ENCODE measurements at places on chromosomes 5 and 9. TPM values are rescaled to one million over a fixed set of nuclear protein-coding genes. Genes with fewer than 3 reads are reported as not detected.

DNA sequence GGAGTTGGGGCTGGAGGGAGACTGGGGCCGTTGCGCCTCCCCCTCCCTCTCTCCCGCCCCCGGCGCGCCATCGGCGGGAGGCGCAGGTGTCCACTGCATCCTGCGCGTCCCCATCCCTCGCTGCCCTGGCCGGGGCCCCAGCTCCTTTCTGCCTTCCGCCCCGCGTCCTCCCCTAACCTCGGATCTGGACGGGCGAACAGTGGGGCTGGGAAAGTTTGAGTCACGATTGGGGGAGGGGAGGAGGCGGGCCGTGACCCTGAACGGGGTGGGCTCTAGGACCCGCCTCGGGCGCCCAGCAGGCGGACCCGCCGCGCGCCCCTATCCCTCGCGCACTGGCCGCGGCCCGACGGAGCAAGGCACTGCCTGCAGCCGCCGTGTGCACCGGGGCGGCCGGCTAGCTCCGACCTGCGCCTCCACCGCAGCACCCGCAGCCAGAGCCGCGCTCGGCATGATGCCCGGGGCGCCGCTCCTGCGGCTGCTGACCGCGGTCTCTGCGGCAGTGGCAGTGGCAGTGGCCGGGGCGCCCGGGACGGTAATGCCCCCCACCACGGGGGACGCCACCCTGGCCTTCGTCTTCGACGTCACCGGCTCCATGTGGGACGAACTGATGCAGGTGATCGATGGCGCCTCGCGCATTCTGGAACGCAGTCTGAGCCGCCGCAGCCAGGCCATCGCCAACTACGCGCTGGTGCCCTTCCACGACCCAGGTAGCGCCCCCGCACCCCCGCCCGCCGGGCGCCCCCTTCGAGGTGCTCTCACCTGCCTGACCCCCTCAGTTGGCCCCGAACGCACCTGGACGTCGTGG, at the start of gene HMCN2:
Gene HMCN2 (plus strand): TSS at position 330 of the 805 bp plus-strand sequence. CDS start 119 bp downstream, at position 449.
- H3K27me3 ChIP-seq = peaks cover 82% of the 10 kb centered on the region
- H3K4me3 ChIP-seq = peak within 1 kb of the TSS; percentile 18
- H3K36me3 ChIP-seq = peaks cover 1% of the 10 kb centered on the region
- no peak within 1 kb of the TSS for H3K27ac ChIP-seq

DNA sequence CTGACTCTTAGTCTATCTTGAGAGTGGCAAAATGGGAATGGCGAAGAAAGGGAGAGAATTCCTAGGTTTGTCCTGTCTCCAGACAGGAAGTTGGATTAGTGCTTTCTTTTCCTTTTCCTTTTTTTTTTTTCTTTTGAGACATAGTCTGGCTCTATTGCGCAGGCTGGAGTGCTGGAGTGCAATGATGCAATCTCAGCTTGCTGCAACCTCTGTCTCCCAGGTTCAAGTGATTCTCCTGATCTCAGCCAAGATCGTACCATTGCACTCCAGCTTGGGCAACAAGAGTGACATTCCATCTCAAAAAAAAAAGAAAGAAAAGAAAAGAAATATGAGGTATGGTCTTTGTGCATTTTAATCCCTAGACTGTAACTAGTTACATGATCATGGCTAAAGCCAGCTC, 12.6 kb upstream of the KIF27 start:
- H3K27ac ChIP-seq = no peak overlapping the region
- peaks cover 10% of the 10 kb centered on the region for H3K4me1 ChIP-seq
- DNase-seq = no peak
- H3K27me3 ChIP-seq = no peaks in the 10 kb centered on the region
- no peak overlapping the region for H3K4me3 ChIP-seq

DNA sequence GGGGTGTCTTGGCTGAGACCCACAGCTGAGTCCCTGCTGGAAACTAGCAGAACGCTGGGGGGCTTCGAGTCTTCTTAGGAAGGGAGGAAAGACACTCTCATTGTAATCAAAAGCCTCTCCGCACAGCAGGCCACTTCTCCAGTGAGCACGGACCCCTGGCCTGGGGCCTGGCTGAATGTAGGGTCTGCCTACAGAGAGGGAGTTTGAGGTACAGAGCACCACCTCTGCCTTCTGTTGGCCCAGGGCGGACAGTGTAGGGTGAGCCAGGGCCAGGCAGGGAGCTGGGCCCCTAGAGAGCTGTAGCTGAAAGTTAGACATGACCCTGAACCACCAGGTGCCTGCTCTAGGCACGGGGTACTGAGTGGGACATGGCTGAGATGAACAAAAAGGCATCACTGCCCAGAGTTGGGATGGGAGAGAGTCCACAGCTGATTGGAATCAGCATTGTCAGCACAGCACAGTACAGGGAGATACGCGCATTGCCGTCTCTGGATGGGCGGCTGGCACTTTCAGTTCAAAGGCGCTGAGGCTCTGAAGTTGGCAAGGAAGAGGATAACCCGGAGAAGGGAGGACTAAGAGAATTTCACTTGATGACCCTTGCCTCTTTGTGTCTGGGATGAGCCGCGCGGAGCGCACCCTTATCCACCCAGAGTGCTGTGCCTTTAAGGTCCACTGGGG, 363 bp upstream of the SLC25A48 start:
- no peak for DNase-seq
- no peak overlapping the region for H3K27ac ChIP-seq
- peaks cover 60% of the 10 kb centered on the region for H3K27me3 ChIP-seq
- H3K4me1 ChIP-seq = peaks cover 4% of the 10 kb centered on the region
- peak overlapping the region; percentile 29 for H3K4me3 ChIP-seq
- peaks cover 4% of the 10 kb centered on the region for H3K36me3 ChIP-seq

DNA sequence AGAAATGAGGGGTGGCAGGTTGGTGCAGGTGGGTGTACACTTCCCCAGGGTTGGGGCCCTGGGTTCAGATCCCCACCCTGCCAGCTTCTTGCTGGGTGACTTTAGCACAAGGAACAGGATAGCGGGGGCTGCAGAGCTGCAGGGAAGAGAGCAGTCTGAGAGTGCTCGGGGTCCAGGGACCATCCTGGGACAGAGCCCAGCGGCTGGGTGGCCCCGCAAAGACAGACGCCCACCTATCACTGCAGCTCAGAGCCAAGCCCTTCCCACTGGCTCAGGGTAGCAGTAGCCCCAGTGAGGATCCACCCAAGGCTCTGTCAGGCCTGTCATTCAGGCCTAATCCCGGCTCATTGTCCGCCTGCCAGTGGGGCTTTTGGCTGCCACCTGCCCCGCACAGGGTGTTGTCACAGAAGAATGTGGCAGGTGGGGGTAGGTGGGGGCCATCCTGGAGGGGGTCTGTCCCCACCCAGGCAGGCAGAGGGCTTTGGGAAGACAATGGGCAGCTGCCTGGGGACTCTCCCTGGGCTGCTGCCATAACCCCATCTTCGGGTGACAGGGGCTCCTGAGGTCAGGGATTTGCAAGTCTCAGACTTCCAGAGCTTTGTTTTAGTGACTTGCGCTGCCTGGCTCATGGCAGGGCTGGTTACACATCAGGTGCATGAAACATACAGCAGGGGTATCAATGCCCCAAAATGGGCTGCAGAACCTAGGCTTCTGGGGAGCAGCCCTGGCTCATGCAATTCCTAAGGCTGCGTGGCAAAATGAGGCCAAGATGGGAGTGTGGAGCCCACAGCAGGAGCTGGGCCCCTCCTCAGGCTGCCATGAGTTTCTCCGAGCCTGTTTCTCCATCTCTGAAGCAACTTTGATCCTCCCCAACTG, 52.1 kb downstream of the BARX1 start:
- peaks cover 7% of the 10 kb centered on the region for H3K4me1 ChIP-seq
- H3K4me3 ChIP-seq = no peak overlapping the region
- H3K36me3 ChIP-seq = no peaks in the 10 kb centered on the region
- H3K27ac ChIP-seq = no peak overlapping the region
- H3K27me3 ChIP-seq = peaks cover under 1% of the 10 kb centered on the region
- no peak for DNase-seq

Gene ZNF608
- 0.05 TPM for total RNA-seq

Gene SPINK13
- total RNA-seq = not detected

Gene PCDHA4
- not detected for total RNA-seq

Gene MEF2C
- total RNA-seq = 0.53 TPM

Data from activated T-cell treated with anti-CD3 and anti-CD28 coated beads, Interleukin-2, amount 50 U/mL, for 72 hours (primary cell).